ENCODE measurements at places on chromosomes 3 and 15. TPM values are rescaled to one million over a fixed set of nuclear protein-coding genes. Genes with fewer than 3 reads are reported as not detected.

Gene PRR20G
- not detected for total RNA-seq

Gene MAP1A
- 2.0 TPM for total RNA-seq

Gene ATP8B4
- total RNA-seq, result 38.5 TPM

Gene CPNE9
- total RNA-seq, result 0.17 TPM

Gene ARHGAP11A
- 95.7 TPM for total RNA-seq

Gene DPH6
- total RNA-seq, result 15.2 TPM

Gene FBXL22
- 0.80 TPM for total RNA-seq

Gene RARRES1
- not detected for total RNA-seq

Gene RUBCN
- 41.0 TPM for total RNA-seq

Gene TFRC
- total RNA-seq, result 725 TPM

Gene RETNLB
- not detected for total RNA-seq

DNA sequence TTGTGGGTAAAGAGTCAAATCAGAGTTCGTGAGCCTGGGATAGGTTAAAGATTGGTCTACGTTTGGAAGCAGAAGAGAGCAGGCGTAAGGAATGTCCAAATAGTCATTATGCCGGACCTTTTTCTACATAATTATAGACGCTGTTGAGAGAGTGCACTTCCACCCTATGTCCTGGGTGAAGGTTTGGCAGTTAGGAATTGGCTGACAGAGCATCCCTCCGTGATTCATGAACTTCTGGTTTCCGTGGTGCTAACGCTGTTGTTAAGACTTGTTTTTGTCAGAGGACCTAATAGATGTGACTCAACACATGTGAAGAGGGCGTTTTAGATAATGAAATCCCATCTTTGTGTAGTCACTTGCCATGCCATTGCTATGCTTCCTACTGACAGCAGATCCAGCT, 1.1 kb downstream of the EAF1 start:
- DNase-seq, result peak; percentile 73

GRCh38 chr3:98670020-98670419, 76.6 kb upstream of the CPOX start:
- no peak for DNase-seq

DNA sequence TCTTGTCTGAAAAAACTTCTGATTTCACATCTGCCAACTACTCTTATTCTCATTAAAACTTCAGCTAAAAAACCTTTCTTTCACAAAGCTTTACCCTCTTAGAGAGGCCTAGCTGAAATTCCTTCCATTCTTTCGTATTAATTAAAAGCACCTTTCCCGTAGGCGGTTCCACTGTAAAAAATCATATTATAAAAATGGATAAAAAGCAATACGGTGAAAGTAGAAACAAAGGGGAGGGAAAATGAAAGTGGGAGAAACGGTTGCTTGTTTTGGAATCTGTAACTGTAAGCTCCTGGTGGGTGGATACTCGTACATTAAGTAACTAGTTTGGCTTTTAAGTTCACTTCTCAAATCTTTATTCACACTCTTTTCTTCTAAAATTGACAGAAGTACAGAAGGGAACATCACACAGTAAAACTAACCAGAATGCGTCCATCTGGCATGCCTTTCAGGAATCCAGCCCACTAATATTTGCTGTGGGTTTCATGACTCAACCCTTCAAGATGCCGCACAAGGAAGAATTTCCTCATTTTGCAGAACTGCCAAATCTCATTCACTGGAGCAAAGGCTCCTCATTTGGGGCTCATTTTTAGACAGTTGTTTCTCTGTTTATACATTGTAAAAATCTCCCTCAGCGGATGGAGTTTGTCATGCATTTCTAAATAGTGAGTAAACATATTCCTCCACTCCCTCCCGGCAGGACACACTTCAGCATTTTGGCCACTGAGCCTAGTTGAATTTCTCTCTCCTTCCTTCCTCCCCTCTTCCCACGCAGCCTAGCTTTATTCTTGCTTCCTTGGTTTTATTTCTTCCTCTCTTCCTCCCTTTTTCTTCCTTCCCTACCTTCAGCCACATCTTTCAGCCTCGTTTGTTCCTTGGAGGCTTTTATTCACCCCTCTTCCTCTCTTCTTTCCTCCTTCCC, 419.5 kb upstream of the NAALADL2 start:
- no peak for DNase-seq

GRCh38 chr3:189871418-189871817, 240.2 kb downstream of the TP63 start:
- no peak for DNase-seq

- no peak for DNase-seq
Measured at GRCh38 chr15:35430301-35430700, 115.7 kb downstream of the DPH6 start.

DNA sequence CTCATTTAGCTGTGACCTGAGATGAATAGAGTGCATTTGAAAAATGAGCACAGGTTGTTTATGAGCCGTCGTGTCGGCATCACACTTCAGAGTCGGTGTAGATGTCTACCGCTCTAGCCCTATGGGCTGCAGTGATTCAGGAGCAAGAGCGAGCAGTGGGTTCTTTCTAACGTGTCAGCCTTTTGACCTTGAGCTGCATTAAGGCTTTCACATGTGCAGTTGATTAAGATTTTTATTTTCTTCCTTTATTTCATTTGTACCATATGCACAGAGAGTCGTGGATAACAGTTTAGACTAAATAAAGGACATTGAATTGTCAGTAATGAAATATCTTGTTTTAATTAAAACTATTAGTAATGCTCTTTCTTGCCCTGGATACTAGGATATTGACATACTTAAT, 368.2 kb downstream of the PTPRG start:
- no peak for DNase-seq

- no peak for DNase-seq
Measured at GRCh38 chr15:26561130-26561529, 211.7 kb downstream of the GABRB3 start.

GRCh38 chr3:126558336-126559071, at the start of gene C3orf22:
C3orf22 (minus strand) TSS chr3:126558932; CDS start chr3:126553390, 5,542 bp downstream.
- DNase-seq, result no peak

DNA sequence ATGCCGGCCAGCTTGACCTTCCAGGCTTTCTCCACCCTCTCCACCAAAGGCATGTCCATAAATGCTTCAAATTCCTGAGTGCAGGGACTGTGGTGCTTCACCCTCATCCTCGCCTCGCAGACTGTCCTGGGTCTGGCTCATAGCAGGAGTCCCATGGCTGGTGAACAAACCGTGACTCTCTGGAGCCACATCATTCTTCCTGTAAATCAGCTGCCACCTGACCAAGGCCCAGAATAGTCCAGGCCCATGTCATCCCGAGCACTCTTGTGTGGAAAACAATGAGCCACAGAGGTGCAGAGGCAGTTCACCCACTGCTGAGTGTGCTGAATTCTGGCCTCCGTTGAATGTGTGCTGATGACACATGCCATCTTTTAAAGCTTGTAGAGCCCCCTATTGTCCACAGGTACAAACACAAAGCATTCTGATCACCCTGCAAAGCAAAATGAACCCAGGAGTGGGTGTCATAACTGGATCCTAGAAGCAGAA, 68.6 kb downstream of the ABHD5 start:
- DNase-seq, result peak; percentile 58

- DNase-seq, result no peak
Measured at GRCh38 chr15:47866446-47866845, 149.1 kb downstream of the SEMA6D start.

DNA sequence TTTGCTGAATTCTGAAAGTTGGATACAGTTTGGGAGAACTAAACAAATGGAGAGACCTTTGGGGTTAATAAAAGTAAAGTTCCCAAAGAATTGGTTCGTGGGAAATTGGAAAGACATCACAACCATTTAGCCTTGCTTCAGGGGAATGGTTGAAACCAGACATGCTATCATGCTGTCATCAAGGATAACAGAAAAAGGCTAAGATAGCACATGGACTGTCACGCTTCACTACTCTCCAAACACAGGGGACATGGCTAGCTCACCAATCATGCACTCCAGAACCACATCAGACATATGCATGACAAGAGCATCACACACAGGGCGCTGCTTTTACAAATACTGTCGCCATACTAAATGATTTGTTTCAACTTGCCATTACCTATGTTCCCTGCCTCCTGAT, 671.7 kb upstream of the ROBO1 start:
- DNase-seq, result no peak

DNA sequence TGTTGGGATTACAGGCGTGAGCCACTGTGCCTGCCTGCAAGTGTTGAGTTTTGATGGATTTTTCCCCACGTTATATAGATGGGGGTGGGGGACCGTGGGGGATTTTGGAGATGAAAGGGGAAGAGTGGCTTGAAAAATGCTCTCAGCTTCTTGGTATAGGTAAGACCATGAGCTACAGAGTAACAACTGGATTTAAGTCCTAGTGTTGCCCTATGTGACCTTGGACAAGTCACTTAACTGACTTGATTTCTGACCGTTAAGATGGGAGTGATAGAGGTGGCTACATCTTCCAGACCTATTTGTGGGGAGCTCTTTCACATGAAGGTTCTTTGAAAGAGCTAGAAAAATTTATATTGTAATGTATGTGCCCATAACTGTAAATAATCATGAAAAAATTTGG, 13.3 kb downstream of the TRIM71 start:
- DNase-seq, result no peak

GRCh38 chr15:98779463-98780071, 131.2 kb downstream of the IGF1R start:
- peak; percentile 92 for DNase-seq

GRCh38 chr3:21649519-21649918, 101.5 kb downstream of the ZNF385D start:
- DNase-seq, result no peak

- no peak for DNase-seq
Measured at GRCh38 chr15:70271422-70272088, 173.8 kb upstream of the TLE3 start.

DNA sequence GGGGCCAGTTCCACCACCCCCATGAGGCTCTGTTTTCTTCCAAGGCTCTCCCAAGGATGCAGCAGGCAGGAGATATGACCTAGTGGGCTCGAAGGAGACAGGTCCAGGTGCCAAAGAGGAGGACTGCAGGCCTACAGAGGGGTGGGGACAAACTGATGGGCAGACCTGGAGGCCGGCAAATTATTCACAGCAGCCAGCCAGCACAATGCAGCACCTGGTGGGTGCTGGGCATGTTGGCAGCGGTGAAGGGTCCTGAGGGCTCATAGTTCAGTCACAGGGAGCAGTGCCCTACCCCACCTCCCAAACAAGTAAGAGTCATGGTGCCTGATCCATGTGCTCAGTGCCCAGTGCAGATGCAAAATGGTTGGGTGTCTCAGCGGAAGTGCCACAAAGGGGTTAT, 171.7 kb downstream of the ABHD5 start:
- no peak for DNase-seq

DNA sequence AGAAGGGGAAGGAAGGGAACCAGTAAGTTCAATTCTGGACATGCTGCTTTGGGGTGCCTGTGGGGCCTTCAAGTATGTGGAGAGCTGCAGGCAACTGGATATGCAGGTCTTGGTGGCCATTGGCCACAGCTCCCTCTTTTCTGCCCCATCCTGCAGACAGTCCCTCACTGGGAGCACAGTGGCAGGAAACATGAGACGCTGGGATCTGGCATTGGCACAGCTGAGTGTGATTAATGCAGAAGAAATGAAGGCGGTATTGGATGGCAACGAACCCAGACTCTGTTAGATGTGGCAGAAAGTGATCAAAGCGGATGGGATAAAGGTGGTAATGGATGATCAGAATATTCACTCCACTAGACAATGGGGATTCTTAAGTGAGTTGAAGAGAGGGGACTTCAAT, 23.2 kb upstream of the VPS8 start:
- no peak for DNase-seq
